ENCODE measurements at places on chromosomes 1 and 21.

- no peak for DNase-seq
Observed at GRCh38 chr21:40936178-40936577, 89.2 kb upstream of the DSCAM start.

- DNase-seq: peak; percentile 57
Observed at GRCh38 chr1:161192476-161193465, 6.1 kb downstream of the ADAMTS4 start.

- no peak for DNase-seq
Observed at GRCh38 chr1:6447016-6447817, 18.8 kb downstream of the TNFRSF25 start.

GRCh38 chr1:48744032-48744431 is 32.7 kb downstream of the BEND5 start:
- DNase-seq: no peak

DNA sequence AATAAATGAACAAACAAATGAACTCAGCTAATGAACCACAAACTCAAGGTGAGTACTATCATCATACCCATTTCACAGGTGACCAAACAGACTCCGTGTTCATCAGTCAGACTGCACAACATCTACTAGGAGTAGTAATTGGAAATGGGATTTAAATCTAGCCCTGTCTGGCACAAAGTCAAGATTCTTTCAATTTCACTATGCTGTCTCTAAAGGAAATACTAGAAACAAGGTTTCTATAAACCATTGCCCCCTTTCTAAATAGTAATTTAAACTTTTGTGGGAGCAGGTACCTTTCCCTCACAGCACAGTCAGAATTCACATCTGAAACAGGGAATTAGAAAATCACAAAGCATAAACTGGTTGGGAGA is 160.3 kb downstream of the TGFBR3 start:
- no peak for DNase-seq

DNA sequence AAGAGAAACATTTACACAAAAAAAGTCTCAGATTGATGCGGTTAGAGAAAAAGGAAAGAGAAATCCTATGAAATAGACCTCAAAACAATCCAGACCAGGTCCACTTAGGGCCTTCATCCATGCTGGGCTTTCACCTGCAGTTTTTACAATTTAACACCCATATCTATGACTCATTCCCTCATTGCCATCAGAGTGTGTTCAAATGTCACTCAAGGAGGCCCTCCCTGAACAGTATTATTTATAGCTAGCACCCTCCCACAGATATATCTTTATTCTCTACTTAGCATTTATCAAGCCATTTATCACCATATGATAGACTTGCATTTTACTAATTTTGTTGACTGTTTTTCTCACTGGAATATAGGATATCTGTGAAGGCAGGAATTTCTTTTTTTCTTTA is 824 bp upstream of the KRTAP21-3 start:
- DNase-seq: no peak

DNA sequence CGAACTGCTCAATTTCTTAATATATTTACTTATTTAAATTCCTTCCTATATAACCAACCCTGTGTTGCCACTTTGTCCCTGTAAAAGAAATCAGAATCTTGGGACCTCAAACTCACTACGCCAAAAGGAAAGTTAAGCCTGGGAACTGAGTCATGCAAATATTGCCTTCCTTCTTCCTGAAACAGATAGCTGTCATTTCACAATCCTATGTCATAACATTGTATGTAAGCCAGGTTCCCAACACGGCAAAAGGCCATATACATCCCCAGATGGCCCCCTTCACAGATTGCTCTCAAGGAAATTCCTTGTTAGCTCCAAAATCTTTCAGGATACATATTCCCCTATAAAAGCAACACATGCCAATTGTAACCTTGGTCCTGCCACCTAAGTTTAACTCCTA is 39.7 kb downstream of the C21orf91 start:
- no peak for DNase-seq

DNA sequence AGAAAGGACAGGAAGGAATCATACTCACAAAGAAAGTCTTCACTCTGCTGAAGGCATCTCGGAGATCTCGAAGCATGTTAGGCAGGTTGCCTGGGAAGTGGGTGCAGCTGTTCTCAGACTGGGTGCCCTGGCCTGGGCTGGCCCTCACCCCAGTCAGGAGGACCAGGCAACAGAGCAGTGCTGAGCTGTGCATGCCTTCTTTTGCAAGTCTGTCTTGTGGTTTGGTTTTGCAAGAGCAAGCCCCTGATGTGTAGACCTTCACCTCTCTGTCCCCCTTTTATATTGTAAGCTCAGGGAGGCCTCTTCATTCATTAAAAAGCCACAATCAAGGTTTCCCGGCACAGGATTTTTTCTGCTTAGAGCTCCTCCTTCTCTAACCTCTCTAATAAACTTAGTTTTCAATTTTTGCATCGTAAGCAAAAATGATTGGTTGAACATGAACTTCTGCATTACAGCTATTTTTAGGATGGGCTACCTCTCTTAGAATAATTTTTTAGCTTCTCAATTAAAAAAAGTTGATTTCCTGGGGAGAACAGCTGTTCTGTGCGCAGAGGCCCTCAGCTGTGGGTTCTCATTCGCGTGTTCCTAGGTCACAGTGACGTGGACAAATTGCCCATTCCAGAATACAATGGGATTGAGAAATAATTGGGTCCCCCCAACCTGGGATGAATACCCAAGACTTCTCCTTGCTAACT is at the start of gene IL10:
Gene IL10, minus strand, starts transcription at position 252 of the 695 bp plus-strand sequence. Its CDS starts 59 bp downstream, at position 193.
- DNase-seq: no peak

GRCh38 chr1:52601991-52602855 is at the start of gene GPX7:
Gene GPX7, plus strand, starts transcription at chr1:52602371. Its CDS starts 39 bp downstream, at chr1:52602410.
- DNase-seq: peak; percentile 22

- peak; percentile 71 for DNase-seq
Observed at GRCh38 chr1:180911640-180912191, 981 bp upstream of the KIAA1614 start.

DNA sequence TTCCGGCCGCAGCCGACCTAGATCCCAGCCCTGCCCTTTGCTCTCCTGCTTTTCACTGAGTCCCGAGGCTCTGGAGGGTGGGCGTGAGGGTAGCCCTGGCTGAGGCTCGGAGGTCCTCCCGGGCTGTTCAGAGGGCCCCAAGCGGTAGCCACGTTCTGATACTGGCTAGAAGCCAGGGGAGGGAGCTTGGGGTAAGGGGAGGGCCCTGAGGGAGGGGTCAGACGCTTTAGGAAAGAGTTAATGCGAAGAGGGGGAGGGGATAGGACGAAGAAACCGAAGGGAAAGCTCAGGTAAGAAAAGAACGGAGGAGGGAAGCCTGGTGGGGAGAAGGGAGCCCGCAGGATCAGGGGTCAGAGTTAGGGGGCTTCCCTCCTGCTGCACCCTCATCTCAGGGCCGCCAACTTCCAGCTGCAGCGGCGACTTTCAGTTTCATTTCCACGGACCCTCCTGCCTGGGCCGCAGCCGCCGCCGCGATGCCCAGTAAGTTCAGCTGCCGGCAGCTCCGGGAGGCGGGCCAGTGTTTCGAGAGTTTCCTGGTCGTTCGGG is at the start of gene MOV10:
Gene MOV10, plus strand, starts transcription at position 220 of the 546 bp plus-strand sequence. Its CDS starts 254 bp downstream, at position 474.
- DNase-seq: peak; percentile 75

DNA sequence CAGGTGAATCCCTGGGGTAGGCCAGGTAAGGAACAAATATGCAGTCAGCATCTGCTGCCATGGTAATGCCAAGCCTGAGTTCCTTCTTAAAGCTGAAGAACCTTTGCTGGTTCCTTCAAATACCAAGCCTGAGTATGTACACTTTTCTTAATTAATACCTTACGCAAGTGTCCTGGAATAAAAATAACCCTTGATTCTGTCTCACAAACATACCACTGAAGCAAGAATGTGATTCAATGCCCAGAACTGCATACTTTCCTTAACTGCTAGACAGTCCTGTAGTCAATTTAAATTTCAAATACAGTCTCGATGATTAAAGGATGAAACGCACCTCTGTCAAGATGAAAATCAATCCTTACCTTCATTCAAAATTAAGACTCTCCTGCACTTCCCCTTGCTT is 634.0 kb upstream of the CHRM3 start:
- DNase-seq: no peak

DNA sequence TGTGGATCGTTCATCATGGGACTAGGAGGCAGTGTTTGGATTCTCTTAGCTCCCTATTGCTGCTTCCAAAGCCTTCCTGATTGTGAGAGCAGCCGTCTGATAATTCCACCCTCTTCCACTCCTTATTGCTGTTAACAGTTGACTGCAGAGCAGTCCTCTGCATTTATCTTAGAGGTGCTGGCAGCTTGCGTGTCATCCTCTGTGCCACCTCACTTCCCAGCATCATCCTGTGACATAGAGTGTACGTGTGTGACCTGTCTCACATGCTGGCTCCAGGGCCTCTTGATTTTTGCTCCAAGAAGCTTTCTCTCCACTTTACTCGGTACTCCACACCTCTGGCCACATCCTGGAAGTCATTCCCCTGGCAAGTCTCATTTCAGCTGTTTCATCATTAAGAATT is 53.0 kb upstream of the DYNLT5 start:
- no peak for DNase-seq

DNA sequence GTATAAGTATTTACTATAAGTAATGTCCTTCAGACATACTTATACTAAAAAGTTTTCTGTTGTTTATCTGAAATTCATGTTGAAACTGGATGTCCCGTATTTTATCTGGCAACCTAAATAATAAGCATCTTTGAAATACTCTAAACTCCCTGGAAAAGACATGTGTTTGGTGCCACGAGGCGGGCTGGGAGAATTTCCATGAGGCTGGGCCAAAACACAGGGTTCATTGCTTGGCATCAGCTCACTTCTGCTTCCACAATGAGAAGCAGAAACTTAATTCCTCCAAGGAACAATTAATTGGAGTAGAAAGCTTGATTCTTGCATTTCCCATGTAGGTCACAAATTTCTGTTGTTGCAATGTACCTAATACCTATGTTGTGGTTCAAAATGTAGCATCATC is 110.2 kb downstream of the PSMG1 start:
- no peak for DNase-seq

All from NCI-H1092 treated with DMSO at 0.1 percent for 48 hours (cell line).